ENCODE measurements at places on chromosomes 3 and 15.

GRCh38 chr3:62238431-62238830 is 134.9 kb downstream of the FEZF2 start:
- no peak for DNase-seq

DNA sequence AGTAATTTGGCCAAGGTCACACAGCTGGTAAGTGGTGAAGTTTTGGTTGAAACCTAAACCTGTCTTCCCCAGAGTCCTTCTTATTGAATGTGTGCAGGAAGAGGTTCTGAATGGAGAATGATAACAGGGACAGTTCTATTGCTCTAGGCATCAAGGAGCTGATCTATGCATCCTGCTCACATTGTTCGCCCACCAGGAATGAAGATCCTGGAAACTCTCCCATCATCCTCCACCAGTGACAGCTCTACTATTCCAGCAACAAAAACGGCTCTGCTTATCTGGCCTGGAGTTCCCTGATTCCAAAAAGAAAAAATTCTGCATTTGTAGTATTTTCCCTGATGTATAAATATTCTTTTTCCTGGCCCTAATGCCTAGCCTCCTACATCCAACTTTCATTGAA is 16.4 kb upstream of the TNFAIP8L3 start:
- no peak for DNase-seq

- peak; percentile 81 for DNase-seq
These were observed 31.8 kb downstream of the PCOLCE2 start for GRCh38 chr3:142857056-142857455.

DNA sequence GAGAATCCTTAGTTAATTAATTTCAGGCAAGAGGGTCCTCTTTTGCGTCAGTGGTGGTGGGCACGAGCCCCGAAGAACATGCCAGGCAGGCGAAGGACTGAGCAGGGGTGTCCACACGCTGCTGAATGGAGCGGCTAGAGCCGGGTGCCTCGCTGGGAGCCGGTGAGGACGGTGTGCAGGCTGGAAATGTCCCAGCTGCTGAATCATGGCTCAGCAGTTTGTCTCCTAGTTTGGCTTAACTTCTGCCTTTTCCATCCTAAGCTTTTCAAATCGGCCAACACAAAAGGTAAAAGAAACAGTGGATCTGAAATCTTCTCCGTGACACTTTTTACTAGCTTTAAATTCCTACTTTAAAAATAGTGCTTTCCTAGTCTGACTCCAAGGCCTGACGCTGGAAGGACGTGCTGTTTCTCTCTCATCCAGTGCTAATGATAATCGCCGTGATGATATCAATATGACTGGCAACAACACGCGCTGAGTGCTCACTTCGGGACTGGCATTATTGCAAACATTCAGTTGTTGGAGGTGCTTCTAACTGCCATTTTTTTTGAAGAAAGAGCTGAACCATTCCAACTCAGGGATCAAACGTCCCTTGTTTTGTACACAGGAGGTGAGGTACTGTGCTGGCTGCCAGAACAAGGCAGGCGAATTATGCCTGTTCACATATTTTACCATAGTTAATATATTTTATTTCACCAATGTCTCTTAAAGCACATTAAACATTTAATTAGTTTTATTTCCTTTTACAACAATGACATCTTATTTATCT is 19.8 kb downstream of the PCSK6 start:
- DNase-seq: no peak

DNA sequence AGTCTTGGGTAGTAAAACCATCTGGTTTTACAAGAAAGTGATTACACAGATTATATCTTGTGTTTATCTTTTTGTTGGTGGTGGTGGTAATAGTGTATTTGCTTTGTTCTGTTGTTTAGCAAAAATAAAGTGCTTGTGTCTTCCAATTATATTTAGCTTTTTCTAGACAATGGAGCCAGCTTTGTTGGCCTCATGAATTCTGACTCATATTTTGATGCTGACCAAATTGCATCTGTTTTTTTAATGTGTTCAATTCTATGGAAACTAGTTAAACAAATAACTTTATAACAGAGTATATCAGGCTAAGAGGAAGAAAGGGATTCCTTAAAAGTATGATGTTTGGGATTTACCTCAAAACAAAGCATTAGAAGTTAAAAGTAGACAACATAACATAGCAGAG is 69.3 kb upstream of the BFSP2 start:
- DNase-seq: no peak

GRCh38 chr3:152269831-152270734 is 1.4 kb downstream of the MBNL1 start:
- DNase-seq: no peak

Measured in NCI-H2107 (cell line).